Lung (tissue), 17 donors: ENCODE measurements at places on chromosomes 16 and 17. TPM values are rescaled to one million over a fixed set of nuclear protein-coding genes. Genes with fewer than 3 reads are reported as not detected.
A peak's percentile ranks its signal among the peaks of the same experiment; 100 is the strongest.

- DNase-seq = no peak
These were observed 5.8 kb upstream of the SETD6 start for GRCh38 chr16:58509256-58510096.

DNA sequence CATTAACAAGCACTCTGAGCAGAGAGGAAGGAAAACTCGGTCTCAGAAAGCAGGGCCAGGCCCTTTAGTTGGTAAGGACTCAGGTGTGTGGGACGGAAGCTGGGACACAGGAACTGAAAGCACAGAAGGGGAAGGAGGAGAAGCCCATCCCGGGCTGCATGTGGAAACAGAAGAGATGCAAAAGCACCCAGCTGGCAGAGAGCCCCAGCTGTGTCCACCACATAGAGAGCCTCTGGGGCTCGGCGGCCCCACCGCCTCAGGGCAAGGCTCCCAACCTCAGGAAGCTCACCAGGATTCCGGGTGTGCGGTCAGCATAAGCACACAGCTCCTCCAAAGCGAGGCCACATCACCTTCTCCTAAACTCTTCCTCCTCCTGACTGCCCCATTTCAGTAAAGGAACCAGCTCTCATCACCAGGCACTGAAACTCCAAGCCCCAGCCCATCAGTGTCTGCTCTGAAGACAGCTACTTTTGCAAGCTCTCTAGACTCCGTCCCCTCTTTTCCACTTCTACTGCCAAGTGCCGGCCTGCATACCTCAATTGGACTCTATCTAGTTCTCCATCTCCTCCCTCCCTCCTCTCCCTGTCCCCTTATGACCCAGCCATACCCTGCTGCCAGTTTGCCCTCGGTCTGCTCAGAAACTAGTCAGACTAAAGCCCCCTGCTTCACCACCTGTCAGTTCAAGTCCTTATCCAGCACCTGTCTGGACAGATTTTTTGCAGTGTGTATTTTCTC lies 6.0 kb downstream of the ST3GAL2 start:
- DNase-seq = peak; percentile 61

GRCh38 chr16:88023366-88023765 lies 72.1 kb downstream of the BANP start:
- no peak for DNase-seq

- no peak for DNase-seq
These were observed 4.6 kb downstream of the COL1A1 start for GRCh38 chr17:50196826-50197225.

GRCh38 chr16:86376837-86377236 lies 133.5 kb upstream of the FOXF1 start:
- DNase-seq = peak; percentile 39

ANKS3 gene
- total RNA-seq = 25.3 TPM
